ENCODE measurements at places on chromosomes 13 and 19.
A peak's percentile ranks its signal among the peaks of the same experiment; 100 is the strongest.

GRCh38 chr13:25886438-25887214 is 165.2 kb downstream of the SHISA2 start:
- peak; percentile 71 for DNase-seq

DNA sequence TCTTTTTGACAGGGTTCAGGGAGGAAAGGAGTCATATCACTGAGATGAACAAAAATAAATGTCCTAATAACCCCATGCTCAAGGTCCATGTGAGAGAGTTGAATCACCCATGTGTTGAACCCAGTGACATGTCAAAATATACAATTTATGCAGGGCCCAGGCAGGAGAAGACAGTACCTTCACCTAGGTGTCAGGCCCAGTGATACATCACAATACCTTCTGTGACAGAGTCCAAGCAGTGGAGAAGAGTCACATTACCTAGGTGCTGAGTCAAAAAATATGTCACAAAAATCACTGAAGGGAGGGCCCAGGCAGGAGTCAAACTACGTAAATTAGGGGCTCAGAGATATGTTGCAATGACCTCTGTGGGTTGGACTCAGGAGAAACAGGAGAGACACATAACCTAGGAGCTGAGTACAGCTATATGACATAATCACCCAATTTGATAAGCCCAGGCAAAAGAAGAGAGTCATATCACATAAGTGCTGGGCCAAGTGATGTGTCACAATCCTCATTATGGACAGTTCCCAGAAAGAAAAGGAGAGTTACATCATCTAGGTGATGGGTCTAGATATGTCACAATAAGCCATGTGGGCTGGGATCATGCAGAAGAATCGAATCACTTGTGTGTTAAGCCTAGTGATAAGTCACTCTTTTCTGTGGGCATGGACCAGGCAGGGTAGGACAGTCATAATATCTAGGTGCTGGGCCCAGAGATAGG is 13.8 kb upstream of the ZNF724 start:
- DNase-seq, result no peak

GRCh38 chr19:42250666-42251531 is 4.0 kb downstream of the ERF start:
- no peak for DNase-seq

DNA sequence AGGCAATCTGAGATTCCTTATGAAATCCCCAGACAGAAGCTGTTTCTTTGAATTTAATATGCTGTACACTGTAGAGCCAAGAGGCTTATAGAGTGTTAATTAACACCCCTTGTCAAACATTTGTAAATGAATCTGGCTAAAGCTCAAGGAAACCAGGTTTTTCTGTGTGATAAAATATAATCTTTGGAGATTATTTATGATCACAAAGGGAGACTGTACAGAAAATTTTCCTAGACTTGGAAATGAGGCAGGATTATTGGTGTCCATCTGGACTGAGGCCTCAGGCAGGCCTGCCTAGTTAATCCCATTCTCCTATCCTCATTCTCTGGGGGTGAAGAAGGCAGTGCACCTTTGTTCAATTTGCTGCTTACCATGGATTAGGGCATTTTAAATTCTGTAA is 17.8 kb downstream of the KL start:
- DNase-seq, result no peak

GRCh38 chr19:41928754-41929535 is 696 bp upstream of the ERFL start:
- no peak for DNase-seq

DNA sequence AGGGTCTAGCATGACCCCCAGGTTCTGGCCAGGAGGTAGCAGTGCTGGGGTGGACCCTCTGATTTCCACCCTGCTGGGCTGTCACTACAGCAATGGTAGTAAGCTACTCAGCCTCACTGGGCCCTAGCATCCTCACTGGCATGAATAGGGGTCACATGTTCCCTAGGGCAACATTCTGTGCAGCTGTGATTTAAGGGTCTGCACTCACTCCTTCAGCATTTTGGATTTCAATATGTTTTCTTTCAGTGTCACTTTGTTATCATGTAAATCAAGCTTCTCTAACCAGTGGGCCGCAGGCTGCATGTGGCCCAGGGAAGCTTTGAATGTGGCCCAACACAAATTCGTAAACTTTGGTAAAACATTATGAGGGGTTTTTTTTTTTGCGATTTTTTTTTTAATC is 57.8 kb downstream of the SPATA13 start:
- DNase-seq, result no peak

- no peak for DNase-seq
Measured at GRCh38 chr13:100454876-100455275, 133.7 kb downstream of the GGACT start.

DNA sequence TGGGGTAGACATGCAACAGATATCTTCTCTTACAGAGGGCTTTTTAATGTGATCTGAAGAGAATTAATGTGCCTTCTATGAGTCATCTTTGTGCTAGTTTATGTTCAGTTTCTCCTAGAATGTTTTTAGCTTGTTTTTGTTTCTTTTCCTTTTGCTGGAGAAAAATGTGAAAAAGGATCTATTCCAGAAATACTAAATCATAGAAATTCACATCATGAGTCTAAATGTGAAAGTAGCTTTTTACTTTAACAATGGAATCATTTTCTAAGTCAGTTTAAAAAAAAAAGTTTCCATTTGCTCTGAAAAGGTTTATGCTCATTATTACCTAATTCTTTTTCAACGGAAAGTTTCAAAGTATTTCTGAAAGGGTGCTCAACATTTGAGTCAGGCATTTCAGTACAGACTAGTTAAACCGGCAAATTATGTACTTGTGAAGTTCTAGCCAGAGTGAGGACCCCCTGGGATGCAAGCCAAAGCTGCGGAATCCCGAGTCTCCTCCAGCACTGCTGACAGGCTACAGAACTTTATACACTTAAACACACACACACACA is 72.9 kb downstream of the SPATA13 start:
- DNase-seq, result no peak

DNA sequence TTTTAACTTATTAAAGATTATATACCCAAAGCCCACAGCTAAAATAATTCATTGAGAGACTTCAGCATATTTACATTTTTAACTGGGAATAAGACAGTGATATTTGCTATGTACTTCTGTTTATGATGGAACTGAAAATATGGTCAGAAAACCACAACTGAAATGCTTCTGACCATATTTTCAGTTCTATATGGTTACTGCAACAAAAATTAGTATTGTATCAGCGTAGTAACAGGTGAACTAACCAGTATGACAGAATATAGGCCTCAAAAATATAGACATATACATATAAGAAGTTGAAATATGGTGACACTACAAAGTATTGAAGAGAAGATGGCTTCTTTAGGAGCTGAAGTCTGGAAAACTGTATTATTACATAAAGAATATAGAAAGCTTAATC is 857.4 kb downstream of the OLFM4 start:
- DNase-seq, result no peak

DNA sequence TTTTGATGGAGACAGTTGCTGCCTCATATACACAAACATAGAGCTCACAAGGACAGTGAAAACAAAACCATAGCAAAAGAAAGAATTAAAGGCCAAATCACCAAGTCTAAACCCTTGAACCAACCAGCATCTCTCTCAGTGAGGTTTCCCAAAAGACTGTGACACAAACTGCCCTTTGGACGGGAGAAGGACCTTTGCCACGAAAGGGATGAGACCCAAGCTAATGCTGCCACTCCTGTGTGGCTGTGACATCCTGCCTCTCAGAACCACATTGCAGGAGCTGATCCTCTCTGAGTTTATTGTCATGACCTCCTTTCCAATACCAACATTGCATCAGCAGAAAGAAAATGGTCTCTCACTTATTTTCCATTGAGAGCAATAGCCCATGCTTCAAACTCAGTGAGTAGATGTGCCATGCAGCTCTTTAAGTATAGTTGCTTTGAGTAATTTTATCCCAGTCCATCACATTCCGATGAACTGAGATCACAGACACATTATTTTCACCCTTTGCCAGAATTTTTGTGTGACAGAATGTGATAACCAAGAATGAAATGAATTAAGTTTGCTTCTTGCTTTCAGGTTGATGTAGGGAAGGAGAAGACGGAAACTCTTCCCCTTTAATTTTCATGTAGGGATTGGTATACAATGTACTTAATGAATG is 133.5 kb upstream of the IRS2 start:
- DNase-seq, result no peak

DNA sequence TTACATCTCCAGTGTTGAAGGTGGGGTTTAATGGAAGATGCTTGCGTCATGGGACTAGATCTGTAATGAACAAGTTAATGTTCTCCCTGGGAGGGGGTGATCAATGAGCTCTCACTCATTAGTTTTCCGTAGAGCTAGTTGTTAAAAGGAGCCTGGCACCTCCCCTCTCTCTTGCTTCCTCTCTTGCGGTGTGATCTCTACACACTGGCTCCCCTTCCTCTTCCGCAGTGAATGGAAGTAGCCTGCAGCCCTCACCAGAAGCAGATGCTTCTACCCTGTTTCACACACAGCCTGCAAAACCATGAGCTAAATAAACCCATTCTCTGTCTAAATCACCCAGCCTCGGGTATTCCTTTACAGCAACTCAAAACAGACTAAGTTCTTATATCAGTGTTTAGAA is 318.8 kb downstream of the SLITRK1 start:
- no peak for DNase-seq

DNA sequence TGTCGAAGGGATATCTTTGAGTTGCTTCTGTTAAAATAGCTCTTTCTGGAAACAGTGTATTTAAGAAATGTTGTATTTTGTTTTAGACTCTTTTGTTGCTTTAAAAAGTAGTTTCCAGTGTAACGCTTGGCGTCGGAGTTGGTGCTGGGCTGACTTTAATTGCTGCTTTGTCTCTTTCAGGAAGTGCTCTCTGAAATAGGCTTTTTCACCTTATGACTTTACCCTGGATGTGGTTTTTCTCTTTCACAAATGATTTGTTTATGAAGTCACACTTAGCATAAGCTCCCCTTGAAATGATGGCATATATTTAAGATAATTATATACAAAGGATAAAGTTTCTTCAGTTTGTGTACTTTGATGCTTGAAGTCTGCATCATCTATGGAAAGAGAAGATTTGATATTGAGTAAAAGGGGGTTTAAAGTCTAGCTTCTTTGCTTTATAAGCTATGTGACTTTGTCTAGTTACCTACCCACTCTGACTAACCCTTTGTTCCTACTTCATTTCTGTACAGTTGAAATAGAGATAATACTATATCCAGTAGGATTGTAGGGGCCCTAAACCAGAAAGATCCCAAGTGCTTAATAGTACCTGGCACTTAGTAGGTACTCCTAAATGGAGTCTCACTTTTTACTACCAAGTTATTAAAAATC is at the start of gene GPR18:
TSS of gene GPR18 (minus strand) at position 170 of the 651 bp plus-strand sequence. CDS start 2,507 bp downstream, outside the sequence.
- DNase-seq, result no peak

DNA sequence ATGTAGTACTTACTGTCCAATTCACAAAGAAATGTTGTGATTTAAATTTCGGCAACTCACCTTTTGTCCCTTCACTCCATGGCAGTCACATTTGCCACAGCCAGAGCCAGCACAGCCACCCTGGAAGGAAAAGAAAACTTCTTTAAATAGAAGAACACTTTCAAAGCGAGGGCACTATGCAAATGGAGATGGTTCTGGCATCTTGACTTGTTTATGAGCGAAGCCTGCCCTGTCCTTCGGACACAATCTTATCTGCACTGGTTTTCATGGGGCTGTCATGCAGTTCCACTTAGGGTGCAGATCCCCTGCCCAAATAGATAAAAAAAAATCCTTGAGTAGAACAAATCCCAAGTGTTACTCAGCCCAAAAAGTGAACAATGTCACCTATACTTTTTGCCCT is 64.3 kb downstream of the COL4A1 start:
- no peak for DNase-seq

DNA sequence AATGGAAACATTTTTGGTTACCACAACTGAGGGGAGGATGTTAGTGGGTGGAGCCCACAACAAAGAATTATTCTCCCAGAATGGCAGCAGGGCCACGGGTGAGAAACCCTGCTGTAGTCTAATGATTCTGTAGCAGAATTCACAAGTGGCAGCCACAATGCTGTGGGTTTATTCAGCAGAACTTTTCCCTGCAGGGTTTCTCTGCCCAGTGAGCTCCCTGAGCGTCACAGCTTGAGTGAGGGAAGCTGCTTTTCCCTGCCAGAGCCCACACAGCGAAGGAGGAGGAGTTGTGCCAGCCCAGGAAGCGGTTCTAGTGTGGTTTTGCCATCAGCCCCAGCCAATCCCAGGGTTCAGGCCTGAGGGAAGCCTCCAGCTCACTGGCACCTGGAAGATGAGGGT is 4.4 kb downstream of the ATP12A start:
- no peak for DNase-seq

- no peak for DNase-seq
Measured at GRCh38 chr13:40651866-40652587, 14.4 kb downstream of the FOXO1 start.

GRCh38 chr13:43874504-43875092 is 4.9 kb downstream of the CCDC122 start:
- no peak for DNase-seq

DNA sequence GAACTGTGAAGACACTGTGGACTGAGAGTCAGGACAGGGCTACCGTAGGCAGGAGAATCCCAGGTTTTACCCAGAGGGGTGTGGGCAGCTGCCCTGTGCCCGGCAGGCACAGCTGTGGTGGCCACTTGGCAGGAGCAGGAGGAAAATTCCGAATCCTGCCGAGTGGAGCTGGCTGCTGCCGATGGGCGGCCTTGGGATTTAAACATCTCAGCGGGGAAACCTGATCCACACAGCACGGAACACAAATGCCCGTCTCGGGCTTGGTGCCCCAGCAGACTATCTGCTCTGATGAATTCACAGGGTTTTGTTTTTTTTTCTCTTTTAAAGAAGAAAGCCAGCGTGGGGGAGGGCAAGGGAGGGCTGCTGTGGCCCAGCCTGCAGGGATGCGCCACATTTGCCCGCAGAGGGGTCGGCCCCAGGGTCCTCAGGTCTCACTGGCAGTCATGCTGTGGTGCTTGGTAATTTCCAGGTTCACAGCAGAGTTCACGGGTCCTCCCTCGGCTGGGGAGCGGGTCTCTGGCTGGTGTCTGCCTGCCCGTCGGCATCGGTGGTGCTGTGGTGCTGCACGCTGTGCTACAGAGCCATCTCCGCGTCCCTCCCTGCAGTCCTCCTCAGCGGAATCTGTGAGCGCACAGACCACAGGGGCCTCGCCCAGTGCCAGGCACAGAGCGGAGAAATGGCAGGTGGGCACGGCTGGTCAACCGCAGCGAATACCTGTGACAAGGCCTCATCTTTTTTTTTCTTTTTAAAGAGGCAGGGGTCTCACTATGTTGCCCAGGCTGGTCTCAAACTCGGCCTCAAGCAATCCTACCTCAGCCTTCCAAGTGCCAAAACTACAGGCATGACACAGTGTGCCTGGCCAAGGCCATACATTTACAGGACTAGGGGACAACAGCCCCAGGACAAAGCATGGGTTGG is 28.1 kb downstream of the MPND start:
- DNase-seq, result no peak

- DNase-seq, result no peak
Measured at GRCh38 chr13:100811024-100811865, 136.7 kb upstream of the TMTC4 start.

- no peak for DNase-seq
Measured at GRCh38 chr13:97749174-97749573, 204.3 kb upstream of the IPO5 start.

- DNase-seq, result no peak
Measured at GRCh38 chr13:110680852-110681251, 25.1 kb downstream of the CARS2 start.

DNA sequence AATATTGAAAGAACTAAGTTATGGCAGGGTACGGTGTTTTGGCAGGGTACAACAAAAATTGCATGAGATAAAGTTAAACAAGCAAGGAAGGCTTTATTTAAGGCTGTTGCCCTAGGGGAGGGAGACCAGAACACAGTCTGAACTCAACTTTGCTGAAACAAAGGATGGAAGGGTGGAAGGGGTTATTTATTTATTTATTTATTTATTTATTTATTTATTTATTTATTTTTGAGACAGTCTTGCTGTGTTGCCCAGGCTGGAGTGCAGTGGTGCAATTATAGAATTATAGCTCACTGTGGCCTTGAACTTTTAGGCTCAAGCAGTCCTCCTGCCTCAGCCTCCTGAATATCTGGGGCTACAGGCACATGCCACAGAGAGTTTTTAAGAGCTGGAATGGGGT is 75.9 kb downstream of the HS6ST3 start:
- DNase-seq, result no peak
